Stimulated activated CD4-positive, alpha-beta T cell treated with anti-CD3 and anti-CD28 coated beads, TNF-alpha, amount 100 ng/mL, for 1 hour (primary cell): ENCODE measurements at places on chromosomes 11 and 22.

DNA sequence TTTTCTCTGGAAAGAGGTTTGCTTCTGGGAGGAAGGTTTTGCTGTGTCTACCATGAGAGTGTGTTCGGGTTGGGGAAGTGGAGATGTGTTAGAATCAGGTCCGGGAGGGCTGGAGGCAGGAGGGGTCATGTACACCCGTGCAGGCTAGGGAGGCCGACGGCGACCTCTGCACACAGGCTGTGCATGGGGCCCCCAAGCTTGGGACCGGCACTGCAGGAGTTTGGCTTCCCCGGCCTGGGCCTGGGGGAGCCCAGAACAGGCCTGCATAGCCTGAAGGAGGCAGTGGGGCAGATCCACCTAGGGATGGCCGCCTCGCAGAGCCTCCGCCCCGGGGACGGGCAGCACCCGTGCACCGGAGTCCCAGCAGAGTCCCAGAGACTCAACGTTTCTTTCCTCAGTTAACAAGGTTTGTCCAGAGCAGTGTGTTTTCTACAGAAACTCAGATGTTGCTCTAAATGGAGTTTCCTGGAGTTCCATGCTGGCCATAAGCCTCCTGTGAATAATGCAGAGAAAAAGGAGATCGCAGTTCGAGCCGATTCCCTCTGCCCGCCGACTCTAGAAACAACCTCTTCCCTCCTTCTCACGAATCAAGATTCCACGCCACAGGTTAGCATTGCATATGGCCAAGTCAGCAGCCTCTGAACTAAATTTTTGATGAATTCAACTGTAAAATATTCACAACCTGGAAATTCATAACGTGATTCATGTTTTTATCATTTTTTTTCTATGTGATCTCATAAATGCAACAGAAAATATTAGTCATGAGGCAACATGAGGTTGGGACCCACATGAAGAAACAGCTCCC lies 427.3 kb downstream of the BRD1 start:
- no peak for DNase-seq

DNA sequence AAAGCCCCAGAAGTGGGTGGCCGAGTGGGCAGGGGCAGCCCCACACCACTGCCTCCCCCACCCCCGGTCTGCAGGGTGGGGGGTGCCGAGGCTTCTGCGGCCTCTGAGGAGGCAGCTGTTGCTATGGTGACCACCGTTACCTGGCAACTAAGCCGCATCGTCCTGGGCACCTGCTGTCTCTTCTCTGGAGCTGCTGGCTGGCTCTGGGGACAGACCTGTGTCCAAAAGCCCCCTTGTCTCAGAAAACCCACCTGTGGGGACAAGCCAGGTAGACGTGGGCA lies 79.9 kb upstream of the PRR5 start:
- no peak for DNase-seq

DNA sequence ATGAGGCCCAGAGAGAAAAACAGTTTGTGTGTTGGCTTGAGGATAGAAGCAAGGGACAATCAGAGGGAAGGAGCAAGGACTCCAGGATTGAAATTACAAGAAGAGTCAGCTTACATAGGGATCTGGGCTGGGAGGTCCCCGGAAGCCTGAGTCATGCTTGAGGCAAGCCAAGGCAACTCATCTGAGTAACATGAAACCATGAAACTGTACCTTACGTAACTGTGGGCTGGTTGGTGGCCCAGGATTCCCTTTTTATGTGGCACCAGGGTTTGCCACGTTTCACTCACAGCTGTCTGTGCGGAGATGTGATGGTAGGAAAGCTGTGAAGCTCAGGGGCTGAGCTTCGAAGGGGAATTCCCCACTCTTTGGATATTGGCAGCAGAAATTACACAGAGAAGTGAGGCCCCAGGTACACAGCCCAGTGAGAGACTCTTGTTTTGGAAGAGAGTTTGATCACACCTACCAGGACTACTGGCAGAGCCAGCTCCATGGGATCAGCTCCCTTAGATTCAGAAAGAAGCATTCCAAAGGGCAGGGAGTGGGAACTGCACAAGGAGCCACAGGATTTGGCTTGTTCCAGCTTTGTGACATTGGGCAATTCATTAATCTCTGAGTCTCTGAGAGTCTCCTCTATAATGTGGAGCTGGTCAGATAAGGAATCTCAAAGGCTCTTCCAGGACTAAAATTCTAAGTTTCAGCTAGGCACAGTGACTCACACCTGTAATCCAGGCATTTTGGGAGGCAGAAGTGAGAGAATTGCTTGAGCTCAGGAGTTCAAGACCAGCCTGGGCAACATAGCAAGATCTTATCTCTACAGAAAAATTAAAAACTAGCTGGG lies 7.8 kb downstream of the SLC5A1 start:
- peak; percentile 5 for DNase-seq

GRCh38 chr11:76048763-76049162 lies 157.5 kb downstream of the WNT11 start:
- DNase-seq: no peak

GRCh38 chr11:77080643-77081210 lies 14.0 kb downstream of the CAPN5 start:
- no peak for DNase-seq

GRCh38 chr11:38971141-38971540 lies 2373.1 kb upstream of the RAG2 start:
- DNase-seq: no peak

- no peak for DNase-seq
Measured at GRCh38 chr11:11309906-11310305, 43.1 kb downstream of the CSNK2A3 start.

DNA sequence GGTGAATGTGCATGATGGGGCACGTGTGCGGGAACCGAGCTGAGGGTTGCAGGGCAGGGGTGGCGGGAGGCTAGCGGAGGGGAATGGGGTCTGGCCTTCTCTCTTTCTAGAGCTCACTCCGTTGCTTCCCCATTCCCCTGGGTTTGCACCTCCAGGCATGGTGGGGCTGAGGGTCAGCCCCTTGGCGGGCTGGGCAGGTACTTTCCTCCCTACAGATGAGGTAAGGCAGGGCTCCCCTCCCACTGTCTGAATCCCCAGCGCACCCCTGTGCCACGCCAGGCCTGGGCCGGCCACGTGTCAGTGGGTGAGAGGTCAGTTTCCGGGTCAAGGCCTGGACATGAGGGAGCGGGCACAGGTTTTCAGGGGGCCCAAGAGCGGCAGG lies 8.9 kb downstream of the SUSD2 start:
- no peak for DNase-seq

DNA sequence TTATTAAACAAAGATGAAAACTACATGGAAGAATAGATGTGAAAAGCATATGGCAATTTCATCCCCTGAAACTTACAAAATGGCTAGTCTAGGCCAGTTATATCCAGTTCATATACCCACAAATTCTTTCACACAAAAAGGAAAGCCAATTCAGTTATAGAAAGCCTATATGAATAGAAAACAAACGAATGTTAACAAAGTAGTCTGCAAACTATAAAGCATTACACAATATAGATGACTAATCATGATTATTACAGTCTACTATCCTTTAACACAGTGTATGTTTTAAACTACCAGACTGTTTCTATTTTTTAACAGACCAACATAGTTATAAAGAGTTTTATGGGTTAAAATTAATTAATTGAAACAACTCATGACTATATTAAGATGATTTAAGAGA lies 12.1 kb downstream of the DCUN1D5 start:
- DNase-seq: no peak

DNA sequence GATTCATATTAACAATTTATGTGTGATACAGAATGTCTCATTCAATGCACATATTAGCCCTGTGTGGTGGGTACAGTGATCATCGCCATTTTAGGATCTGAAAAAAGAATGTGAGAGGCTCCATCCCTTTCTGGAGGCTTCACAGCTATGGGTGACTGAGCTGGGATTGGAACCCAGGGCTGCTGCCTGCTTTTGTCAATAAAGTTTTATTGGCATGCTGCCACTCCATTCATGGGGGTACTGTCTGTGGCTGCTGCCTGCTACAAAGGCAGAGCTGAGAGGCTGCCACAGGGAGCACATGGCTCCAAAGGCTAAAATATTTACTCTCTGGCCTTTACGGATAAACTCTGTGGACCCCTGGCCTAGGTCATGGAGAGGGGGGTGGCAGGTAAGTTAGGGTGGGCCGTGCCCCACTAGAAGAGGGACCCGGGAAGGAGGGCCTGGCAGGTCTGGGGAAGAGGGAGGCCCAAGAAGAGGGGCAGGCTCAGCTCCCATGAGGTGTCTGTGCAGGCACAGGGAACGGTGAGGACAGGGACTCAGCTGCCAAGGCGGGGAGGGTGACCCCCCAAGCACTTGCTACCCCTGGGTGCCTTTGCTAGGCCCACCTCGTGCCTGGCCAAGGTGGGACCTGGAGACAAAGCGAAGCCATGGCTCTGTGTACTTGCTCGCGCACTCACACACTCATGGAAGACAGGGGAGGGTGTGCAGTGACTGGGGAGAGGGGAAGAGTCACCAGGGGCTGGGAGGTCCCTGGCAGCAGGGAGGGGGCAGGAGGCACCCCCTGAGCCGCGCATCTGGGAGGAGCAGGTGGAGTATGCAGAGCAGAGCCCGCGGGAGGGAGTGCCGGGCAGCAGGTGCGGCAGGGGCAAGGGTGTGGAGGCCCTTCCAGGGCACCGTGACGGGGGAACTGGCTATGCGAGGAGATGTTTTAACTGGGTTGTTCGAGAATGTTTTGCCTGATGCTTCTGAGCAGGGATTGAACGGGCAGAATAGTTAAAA lies 335.3 kb downstream of the CTTN start:
- no peak for DNase-seq

DNA sequence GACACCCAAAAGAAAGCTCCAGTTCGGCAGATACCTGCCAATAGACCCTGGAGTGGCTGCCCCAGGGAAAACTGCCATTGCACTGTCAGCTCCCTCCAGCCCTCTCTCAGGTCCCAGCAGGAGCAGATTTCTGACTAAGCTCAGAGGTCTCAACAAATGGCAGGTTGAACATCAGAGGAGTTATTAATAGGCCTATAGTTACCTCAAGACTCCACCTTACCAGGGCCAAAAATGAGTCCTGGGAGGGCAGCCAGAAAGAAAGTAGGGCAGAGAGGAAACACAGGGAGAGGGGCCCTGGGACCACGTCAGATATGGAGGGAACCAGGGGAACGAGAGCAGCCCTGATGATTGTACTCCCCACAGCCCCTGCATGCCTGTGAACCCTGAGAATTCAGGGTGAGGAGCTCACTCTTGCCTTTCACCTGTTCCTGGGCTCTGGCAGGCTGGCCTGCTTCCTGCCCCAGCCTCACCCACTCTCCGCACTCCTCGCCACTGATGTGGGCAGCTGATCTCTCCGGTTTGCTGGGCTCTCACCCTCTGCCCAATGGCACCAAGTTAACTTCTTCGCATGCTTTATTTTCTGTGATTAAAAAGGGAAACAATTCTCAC lies 4.3 kb upstream of the RGL4 start:
- no peak for DNase-seq

- DNase-seq: no peak
Measured at GRCh38 chr11:70090961-70091381, 12.9 kb downstream of the ANO1 start.

DNA sequence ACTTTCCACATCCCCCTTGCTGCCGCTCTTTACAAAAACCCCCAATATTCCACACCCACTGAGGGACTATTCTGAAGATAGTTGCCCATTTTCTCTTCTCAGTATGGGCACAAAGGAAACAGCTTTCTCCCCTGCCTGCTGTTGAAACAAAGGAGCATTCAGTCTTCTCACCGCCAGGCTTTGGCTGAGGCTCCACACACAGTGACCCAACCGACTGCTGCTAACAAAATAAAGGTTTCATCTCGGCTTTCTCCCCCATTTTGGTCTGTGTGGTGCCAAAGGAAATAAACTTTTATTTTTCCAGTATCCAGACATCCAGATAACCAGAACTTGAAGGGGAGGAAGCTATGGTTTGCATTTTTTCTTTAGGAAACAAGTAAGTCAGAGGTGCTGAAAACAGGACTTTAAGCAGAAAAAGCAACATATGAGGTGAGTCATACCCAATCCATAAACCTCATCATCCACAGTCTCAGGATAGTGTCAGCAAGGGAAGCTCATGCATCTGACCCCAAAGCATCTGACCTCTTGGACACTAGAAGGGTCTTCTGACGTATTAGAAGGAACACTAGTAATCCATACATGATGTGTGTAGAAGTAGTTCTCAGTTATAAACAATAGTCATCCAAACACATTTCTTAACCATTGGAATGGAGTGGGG lies 6.4 kb downstream of the CLMP start:
- DNase-seq: no peak

DNA sequence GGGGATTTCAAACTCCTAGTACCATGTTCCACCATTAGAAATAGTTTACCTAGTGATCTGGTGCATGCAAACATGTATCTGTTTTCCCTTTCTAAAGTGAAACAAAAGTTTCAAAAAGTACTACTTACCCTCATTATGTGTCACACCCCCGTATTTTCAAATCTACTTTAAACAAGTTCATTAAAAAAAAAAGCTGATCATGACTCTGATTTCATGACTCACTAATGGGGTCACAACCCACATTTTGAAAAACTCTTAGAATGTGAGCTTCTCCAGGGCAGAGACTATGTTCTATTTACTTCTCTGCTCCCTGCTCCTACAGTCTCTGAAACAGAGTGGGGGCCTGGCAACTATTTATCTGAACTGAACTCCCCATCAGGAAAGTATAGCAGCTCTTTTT lies 18.2 kb downstream of the CHRM1 start:
- DNase-seq: no peak

- DNase-seq: no peak
Measured at GRCh38 chr11:15714641-15715399, 600.1 kb downstream of the INSC start.

- no peak for DNase-seq
Measured at GRCh38 chr11:60870276-60870675, 2.9 kb downstream of the ZP1 start.

DNA sequence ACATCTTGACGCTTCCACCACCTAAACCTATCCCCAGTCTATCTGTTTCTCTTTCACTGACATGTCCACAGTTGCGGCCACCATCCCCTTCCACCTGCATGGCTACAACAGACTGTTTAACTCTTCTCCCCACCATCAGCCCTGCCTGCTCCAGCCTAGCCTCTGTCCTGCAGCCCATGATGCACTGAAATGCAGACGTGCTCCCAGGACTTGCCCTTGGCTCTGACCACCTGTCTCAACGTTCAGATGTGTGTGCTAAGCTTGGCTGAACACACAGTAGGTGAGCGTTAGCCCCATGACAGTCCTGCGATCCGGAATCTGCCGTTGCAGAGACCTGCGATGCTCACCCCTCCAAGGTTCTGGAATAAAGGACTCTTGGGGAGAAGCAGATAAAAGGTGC lies 22.7 kb downstream of the CBX7 start:
- no peak for DNase-seq

GRCh38 chr11:46421257-46421880 lies 29.8 kb upstream of the CHRM4 start:
- no peak for DNase-seq
